ENCODE measurements at places on chromosomes 11 and 22.
A peak's percentile ranks its signal among the peaks of the same experiment; 100 is the strongest.

GRCh38 chr11:8684600-8685290 lies 2.2 kb downstream of the RPL27A start:
- no peak for DNase-seq

DNA sequence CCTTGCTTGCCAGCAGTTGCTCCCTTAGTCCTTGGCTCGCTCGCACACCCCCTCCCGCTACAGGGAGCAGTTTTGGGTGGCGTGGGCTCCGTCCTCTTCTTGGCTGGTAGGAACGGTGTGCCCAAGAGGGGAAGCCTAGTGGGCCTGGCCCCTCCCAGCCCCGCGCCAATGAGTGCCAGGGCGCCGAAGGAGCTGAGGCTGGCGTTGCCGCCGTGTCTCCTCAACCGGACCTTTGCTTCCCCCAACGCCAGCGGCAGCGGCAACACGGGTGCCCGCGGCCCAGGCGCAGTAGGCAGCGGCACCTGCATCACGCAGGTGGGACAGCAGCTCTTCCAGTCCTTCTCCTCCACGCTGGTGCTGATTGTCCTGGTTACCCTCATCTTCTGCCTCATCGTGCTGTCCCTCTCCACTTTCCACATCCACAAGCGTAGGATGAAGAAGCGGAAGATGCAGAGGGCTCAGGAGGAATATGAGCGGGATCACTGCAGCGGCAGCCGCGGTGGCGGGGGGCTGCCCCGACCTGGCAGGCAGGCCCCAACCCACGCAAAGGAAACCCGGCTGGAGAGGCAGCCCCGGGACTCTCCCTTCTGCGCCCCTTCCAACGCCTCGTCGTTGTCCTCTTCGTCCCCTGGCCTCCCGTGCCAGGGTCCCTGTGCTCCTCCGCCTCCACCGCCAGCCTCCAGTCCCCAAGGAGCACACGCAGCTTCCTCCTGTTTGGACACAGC lies 1.6 kb downstream of the C11orf87 start:
- no peak for DNase-seq

- no peak for DNase-seq
Observed at GRCh38 chr11:91790346-91791170, 434.1 kb upstream of the FAT3 start.

- DNase-seq: no peak
Observed at GRCh38 chr22:45931042-45931441, 45.9 kb downstream of the WNT7B start.

GRCh38 chr11:92764128-92764527 lies 205.3 kb upstream of the MTNR1B start:
- DNase-seq: no peak

- DNase-seq: no peak
Observed at GRCh38 chr11:56910785-56911184, 77.9 kb upstream of the OR5AK2 start.

DNA sequence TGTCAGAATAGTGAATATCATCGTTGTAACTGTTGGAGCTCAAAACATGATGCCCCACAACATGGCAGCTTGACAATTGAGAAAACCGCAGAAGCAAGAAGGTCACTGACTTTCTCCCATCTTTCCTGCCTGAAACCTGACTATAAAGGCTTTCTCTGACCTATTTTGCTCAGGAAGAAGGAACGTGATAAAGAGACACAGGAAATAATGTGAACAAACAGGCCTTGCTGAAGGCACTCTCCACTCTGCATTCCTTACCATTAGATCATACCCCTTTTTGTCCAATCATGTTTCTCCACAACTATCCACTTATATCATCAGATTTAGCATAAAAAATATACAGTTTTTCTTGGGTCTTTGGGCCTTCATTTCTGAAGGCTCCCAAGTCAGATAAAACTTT lies 916.8 kb downstream of the METTL15 start:
- DNase-seq: no peak

DNA sequence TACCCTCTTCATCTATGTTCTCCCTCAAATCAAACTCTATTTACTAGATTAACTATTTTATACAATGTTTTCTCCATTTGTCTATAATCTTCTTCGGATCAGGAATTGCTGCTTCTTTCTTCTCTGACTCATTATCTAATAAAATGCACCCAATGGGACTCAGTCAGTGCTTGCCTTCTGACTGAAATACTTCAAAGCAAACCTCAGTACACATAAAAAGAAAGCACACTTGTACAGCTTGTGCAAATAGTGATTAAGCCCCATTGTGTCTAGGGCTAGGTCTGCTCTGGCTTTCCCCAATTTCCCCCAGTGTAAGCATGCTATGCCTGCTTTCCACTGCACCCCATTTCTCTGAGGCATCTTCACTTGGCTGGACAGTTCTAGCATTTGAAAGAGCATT lies 118.6 kb upstream of the C11orf87 start:
- DNase-seq: no peak

DNA sequence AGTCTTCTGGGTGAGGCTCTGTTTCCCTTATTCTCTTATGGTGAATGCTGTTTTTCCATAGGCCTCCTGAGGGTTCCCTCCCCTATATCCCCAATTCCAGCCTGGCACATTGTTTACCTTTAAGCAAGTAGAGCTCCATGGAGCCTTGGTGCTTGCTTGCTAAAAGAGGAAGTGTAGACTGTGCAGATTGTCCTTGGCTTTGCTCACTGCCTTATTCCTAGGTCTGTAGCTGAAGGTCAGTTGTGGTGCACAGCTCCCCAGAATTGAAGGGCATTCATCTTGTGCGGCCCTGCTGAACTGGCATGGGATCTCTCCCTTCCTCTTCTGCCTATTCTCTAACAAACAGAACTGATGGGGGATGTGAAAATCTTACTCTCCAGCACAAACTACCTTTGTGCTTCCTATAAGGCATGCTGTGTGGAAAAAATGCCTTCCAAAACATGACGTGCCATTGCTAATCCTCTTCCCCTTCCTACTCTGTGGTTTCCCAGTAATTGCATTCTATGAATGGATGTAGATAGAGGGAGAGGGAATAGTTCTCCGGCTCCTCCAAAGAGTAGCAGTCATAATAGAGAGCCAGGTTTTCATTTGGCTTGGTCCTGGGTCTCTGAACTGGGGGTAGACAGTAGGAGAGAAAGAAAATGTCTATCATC lies 34.2 kb upstream of the PLET1 start:
- no peak for DNase-seq

DNA sequence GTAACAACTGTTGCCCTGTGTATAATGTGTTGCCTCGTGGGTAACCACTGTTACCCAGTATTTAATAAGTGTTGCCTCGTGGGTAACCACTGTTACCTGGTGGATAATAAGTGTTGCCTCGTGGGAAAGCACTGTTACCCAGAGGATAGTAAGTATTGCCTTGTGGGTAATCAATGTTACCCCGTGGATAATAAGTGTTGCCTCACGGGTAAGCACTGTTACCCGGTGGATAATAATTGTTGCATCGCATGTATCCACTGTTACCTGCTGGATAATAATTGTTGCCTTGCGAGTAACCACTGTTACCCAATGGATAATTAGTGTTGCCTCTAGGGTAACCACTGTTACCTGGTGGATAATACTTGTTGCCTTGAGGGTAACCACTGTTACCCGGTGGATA lies 17.1 kb upstream of the NXPE4 start:
- DNase-seq: no peak

- no peak for DNase-seq
Observed at GRCh38 chr22:35312198-35313059, 12.7 kb downstream of the TOM1 start.

- peak; percentile 28 for DNase-seq
Observed at GRCh38 chr11:14645015-14645912, 1.7 kb downstream of the PDE3B start.
